Head of caudate nucleus (tissue), 42 donors: ENCODE measurements at places on chromosomes 1 and 21.

DNA sequence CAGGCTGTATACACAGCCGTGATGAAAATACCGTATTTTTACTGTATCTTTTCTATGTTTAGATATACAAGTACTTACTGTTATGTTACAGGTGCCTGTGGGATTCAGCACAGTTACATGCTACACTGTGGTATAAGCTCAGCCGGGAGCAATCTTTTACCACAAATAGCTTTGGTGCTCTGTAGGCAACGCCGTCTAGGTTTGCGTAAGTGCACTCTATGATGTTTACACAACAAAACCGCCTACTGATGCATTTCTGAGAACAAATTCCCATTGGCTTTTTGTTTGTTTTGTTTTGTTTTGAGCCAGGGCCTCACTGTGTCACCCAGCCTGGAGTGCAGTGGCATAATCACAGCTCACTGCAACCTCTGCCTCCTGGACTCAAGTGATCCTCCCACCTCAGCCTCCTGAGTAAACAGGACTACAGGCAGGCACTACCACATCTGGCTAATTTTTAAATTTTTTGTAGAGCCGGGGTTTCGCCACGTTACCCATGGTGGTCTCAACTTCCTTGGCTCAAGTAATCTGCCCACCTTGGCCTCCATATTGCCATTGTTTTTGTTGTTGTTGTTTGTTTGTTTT is 81.0 kb downstream of the SCCPDH start:
- DNase-seq: no peak

DNA sequence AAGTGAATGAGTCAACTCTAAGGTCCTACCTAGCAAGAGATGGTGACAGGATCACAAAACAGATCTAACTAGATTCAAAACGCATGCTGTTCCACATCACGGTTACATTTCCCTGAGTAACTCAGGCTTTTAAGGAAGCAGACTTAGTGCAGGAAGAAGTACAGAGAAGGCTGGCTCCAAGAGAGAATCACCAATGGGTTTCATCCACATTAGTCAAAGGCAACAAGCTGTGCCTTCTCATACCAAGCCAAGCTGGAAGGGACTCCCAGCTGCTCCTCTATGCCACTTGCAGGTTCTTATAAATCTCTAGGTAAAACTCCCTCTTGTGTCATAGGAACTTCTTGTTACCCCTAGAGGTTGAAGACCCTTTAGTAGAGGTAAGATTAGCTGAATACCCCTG is 109.0 kb downstream of the KCNH1 start:
- no peak for DNase-seq

DNA sequence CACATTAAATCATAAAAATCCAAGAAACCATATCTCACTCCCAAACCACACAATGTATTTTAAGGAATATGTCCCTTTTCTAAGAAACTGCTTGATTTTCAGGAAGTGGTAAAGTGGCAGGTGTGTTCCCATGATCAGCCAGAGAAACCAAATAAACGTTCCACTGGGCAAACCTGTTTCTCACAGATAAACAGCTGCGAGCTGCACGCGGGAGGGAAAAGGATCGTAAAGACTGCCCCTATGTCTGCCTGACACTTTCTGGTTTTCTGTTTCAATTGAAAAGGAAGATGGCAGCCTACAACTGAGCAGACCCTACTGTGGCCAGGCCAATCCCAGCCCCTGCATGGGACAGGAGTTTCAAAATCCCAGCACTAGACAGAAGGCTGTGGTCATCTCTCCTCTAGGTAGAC is 36.6 kb downstream of the HIVEP3 start:
- DNase-seq: no peak

GRCh38 chr1:89736937-89737733 is 83.7 kb upstream of the LRRC8D start:
- DNase-seq: no peak

DNA sequence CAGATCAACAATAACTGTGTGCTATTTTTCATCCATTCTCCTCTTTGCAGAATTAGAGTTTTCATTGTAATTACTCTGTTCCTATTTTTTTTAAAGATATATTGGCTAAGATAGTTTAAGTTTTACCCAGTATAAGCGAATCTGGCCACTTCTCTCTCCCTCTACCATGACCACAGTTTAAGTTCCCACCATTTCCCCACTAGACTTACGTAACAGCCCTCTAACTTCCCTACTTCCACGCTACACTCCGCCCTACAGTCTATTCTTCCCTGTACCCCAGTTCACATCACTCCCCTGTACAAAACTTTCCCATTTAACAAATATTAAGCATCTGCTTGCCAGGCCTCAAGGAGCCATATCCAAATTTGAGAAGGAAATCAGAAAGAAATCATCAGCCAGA is 16.5 kb downstream of the CTSK start:
- DNase-seq: no peak

- no peak for DNase-seq
Measured at GRCh38 chr1:158078569-158079080, 85.2 kb downstream of the KIRREL1 start.

GRCh38 chr1:182677397-182678098 is 6.8 kb downstream of the RGS8 start:
- no peak for DNase-seq

DNA sequence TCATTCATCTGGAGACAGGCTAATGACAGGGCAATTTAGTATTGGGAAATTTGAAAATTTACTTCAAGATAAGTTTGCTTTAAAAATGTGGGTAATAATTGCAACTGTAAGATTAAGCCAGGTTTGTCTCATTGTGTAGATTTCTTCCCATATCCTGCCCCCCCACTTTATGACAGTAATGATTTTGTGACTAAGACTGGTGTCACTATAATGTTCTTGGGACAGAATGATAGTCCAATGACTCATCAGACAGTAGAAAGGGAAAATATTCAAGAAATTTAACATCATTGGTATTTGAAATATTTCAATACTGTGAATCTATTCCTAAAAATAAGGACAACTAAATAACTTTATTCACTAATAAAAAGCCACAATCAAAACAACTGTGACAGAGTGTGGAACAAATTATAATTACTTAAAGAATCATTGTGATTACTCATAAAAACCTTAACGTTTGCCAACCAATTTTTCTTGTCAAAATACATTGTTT is 36.7 kb downstream of the FH start:
- no peak for DNase-seq

- DNase-seq: no peak
Measured at GRCh38 chr21:41671212-41671762, 95.6 kb downstream of the RIPK4 start.

DNA sequence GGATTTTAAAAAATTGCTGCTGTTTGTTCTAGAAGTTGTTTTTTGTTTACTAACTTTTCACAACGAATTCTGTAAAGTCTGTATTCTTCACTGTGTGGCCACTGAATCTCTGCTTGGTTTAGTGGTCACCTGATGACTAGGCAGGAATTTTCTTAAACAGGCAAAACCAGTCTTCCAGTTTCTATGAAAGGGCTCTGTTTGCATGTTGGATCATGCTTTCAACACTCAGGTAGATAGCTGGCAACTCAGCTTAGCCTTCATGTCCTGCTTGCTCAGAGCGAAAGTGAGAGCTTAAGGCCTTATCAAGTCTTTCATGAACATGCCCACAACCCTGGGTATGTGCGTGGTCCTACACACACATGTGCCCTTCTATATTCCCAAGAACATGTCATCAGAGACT is 52.4 kb upstream of the CCDC190 start:
- DNase-seq: no peak

DNA sequence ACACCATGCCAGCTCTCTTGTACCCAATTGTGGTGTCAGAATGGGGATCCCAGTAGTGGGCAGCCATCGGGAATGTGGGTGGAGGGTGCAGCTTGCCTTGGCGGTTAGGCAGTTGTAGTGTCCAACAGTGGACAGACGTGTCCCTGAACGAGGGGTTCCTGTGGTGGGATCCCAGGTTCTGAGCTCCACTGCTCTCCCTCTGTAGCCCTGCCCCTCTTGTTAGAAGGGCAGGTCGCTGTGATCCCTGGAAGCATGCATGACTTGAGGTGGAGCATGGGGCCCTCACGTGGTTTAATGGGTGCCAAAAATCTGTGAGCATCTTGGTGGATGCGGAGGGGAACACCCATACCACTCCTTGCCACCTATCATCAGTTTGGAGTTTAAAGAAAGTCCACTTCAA is 4.3 kb downstream of the GALNT2 start:
- no peak for DNase-seq

GRCh38 chr1:232174306-232174705 is 455.6 kb downstream of the SIPA1L2 start:
- peak; percentile 17 for DNase-seq

DNA sequence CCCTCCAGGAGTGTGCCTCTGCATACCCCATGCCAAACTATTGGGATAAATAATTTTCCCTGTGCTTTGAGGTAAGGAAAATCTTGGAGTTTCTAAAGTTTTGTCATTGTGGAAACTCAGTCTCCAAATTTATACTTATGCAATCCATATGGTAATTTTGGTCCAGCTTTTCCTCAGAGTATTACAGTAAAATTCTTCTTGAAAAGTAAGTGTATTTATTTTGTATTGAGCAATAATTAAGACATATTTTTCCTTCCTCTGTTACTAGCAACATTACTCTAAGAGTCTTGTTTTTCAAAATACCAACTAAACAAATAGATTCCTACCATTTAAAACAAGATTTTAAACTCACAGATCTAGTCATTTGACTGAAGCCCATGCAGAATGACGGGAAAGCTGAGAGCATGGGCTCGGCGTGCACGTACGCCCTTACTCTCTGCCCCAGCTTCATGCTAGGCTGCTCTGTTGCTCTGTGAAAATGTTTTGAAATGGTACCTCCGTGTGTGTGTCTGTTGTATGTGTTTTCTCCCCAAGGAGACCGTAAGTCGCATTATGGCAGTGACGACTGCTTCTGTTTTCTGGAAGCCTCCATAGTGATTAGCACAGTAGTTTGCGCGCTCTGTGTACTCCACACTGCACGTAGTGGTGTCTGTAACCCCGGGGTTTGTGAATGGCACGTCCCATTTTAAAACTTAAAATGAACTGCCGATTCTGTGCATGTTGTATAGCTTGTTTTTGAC is 165.3 kb downstream of the SDCCAG8 start:
- peak; percentile 33 for DNase-seq

GRCh38 chr1:20790785-20791184 is 3.7 kb upstream of the HP1BP3 start:
- DNase-seq: no peak

GRCh38 chr1:27832762-27833161 is 2.2 kb downstream of the PPP1R8 start:
- no peak for DNase-seq

DNA sequence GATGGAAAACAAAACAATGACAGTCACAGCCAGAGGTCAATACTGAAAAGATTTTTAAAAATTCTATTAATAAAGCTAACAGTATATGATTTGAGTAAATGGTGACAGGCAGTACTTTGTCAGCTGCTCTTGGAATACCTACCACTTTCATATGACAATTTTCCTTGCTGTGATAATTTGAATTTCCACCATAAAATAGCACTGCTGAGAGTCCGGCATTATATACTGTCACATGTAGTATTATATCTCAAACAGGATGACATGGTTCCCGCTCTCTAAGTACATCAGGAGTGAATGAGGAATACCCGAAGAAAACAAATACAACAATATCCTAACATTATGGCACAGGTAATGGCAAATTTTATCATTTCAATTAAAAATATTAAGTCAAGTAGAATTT is 146.8 kb upstream of the TMPRSS15 start:
- no peak for DNase-seq

DNA sequence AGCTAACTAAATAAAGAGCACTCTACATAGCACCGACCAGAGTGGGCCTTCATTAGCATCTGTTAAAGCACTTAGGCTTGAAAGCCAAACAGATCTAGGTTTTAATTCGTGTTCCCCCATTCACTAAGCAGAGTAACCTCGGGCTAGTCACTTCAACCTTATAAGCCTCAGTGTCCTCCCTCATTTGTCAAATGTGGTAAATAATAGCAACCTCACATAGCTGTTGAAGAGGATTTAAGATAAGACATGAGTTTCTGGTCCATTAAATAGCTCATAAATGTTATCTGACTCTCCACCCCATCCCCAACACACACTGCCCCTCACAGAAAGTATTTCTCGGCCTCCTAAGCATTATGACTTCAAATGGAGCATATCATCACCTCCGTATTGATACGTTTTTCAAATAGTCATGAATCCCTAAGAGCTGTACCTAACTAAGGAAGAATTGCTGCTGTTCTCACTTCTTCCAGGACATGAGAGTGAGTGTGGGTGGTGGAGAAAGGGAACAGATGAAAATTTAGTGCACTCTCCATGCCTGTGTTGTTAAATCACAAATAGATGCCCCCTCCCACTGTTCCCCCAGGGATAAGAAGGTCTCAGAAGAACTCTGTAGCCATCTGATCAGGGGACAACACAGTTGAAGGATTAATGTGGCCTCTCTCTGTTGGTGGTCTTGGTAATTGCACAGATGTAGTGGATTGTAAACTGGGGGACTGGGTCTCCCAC is 47.6 kb downstream of the PLPP3 start:
- DNase-seq: no peak

- no peak for DNase-seq
Measured at GRCh38 chr1:208242146-208242545, 2.0 kb downstream of the PLXNA2 start.

DNA sequence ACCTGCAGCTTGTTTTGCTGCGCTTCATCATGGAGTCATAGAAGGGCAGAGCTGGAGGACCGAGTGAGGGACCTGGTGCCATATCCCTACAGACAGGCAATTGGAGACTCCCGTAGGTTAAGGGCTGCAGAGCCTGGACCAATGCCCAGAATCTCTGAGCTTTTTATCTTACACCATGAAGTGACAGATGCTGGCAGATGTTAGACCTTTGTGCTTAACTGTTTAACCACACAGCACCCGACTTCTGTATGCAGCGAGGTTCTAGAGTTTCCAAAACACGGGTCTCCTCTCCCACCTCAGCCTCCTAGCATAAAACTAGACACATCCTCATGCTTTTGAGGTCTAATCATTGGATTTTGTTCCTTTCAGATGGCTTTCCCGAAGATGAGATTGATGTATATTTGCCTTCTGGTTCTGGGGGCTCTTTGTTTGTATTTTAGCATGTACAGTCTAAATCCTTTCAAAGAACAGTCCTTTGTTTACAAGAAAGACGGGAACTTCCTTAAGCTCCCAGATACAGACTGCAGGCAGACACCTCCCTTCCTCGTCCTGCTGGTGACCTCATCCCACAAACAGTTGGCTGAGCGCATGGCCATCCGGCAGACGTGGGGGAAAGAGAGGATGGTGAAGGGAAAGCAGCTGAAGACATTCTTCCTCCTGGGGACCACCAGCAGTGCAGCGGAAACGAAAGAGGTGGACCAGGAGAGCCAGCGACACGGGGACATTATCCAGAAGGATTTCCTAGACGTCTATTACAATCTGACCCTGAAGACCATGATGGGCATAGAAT is 47.6 kb downstream of the B3GALT5 start:
- DNase-seq: no peak
